NCI-H1092 (cell line): ENCODE measurements at places on chromosomes 12 and 14.

- DNase-seq, result no peak
These were observed 151.2 kb upstream of the C14orf180 start for GRCh38 chr14:104428333-104428851.

GRCh38 chr14:65229748-65230728 is 127.7 kb upstream of the MAX start:
- DNase-seq, result peak; percentile 92

DNA sequence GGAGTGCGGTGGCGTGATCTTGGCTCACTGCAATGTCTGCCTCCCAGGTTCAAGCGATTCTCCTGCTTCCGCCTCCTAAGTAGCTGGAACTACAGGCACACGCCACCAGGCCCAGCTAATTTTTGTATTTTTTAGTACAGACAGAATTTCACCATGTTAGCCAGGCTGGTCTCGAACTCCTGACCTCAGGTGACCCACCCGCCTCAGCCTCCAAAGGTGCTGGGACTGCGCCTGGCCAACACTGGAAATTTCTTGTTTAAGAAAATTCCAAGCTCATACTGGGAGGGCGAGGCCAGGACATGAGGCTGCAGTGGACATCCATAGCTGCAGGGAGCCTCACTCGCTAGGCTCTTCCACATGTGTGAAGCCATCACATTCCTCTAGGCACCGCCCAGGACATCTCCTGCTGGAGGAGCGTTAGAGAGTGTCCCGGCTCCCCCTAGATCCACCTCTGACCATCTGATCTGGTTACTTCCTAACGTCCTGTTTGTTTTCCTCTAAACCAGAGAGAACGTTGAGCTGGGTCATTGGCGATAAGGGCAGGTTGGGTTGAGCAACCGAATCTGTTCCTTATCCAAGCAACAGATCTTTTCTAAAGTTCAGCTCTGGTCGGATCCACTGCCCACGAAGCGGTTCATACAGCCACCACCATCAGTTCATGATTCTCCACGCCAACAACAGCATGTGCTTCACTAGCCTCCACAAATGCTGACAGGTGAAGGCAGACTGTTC is 108.2 kb upstream of the MED13L start:
- no peak for DNase-seq

GRCh38 chr12:106861984-106862916 is 87.8 kb downstream of the RIC8B start:
- DNase-seq, result no peak

- no peak for DNase-seq
These were observed 11.4 kb upstream of the AACS start for GRCh38 chr12:125053821-125054220.

GRCh38 chr12:102174117-102174516 is 23.5 kb downstream of the PMCH start:
- DNase-seq, result no peak

DNA sequence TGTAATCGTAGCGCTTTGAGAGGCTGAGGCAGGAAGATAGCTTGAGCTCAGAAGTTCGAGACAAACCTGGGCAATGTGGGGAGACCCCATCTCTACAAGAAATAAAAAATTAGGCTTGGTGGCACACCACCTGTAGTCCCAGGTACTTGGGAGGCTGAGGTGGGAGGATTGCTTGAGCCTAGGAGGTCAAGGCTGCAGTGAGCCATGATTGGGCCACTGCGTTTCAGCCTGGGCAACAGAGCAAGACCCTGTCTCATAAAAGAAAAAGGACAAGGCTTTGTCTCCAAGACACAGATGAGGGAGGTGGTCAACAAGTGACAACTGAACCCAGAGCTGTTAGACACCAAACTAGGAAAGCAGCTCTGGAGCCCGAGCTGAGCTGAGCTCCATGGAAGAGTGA is 14.5 kb upstream of the TAMALIN start:
- no peak for DNase-seq

GRCh38 chr14:65613131-65613650 is 200.7 kb downstream of the FUT8 start:
- DNase-seq, result no peak

GRCh38 chr12:64480148-64480547 is 28.2 kb downstream of the TBK1 start:
- DNase-seq, result no peak

- no peak for DNase-seq
These were observed 483.0 kb downstream of the DIO2 start for GRCh38 chr14:79728331-79728730.

DNA sequence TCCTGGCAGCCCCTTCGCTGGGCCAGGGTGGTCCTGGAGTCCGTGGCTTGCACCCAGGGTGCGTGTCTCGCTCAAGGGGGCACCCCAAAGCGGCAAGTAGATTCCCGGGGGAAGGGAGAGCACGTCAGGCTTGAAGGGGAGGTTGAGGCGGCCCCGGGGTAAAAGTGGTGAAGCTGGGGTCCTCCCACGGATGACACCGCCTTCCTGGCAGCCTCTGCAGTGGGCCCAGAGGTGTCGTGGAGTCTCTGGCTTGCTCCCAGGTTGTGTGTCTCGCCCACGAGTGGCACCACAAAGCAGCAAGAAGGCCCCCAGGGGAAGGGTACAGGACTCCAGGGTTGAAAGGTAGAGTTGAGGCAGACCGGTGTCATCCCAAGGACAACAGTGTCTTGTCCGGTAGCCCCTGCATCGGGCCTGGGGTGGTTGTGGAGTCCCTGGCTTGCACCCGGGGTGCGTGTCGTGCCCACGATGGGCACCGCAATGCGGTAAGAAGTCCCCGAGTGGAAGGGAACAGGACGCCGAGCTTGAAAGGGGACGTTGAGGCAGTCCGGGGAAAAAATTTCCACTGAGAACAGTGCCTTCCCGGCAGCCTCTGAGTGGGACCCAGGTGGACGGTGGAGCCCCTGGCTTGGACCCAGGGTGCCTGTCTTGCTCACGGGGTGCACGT is 158.0 kb upstream of the ALG10B start:
- DNase-seq, result no peak

DNA sequence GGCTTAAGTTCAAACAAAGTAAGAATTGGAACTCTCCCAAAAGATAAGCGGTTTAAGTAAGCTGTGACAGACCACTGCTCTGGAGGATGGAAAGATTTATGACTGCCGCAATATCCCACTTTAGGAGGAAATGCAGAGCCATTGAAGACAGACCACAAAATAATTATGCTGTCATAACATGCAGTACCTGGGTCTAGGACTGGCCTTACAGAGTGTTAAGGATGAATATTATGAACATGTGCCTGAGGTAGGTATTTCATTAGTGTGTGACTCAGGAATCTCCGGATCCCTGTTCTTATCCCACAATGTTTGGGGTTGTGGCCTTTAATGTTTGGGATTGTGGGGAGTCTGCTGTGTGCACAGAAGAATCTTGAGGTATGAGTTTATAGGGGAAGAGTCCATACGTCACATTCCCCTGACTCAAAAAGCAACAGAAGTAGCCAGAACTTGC is 114.9 kb downstream of the SAMD4A start:
- DNase-seq, result no peak

- DNase-seq, result no peak
These were observed 3.0 kb downstream of the ERBB3 start for GRCh38 chr12:56082967-56083366.

- DNase-seq, result no peak
These were observed 11.7 kb downstream of the COCH start for GRCh38 chr14:30885840-30886740.

DNA sequence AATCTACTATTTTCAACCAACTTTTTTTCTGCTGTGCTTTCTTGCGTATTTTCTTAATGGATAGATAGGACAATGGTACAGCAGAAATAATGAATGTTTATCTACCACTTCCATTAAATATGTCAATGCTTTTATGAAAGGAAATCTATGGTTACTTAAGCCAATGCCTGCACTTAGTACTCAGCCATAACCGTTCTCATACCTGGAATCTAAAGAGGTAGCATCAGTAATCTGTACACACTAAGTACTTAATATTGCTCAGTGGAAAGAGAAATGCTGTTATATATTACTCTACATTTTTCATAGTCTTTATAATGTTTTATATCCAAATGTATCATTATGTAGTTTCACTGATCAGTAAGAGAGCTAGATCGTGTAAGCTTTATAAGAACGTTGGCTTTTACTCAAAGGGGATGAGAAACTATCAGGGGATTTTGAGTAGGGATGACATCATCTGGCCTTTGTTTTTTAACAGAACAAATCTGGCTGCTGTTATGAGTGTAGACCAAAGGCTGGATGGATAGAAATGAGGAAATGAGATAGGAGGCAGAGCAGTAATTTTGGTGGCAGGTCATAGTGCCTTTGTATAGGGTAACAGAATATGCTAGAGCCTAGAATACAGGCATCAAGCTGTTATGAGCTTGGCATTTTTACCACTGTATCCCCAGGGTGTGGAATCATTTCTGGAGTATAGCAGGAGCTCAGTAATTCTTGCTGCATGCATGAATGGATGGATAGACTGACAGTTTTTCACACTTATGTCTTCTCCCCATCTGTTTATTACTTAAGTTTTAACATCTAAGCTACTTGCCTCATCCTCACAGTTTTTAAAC is 34.0 kb downstream of the ALG10B start:
- no peak for DNase-seq

GRCh38 chr12:127145929-127146789 is 1120.8 kb upstream of the TMEM132C start:
- DNase-seq, result no peak

DNA sequence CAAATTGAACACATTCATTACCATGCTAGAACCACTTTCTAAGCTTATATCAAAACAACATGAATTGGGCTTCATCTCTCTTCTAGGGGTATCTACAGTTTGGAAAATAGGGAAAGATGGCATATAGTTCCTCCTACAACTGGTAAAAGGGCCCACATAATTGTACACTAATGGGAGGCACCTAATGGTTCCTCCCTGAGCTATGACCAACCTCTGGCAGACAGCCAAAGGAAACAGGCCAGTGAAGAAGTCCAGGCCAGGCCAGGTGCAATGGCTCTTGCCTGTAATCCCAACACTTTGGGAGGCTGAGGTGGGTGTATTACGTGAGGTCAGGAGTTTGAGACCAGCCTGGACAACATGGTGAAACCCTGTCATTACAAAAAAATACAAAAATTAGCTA is 23.2 kb upstream of the APOF start:
- no peak for DNase-seq

GRCh38 chr14:35112641-35113040 is 9.1 kb downstream of the PPP2R3C start:
- no peak for DNase-seq

DNA sequence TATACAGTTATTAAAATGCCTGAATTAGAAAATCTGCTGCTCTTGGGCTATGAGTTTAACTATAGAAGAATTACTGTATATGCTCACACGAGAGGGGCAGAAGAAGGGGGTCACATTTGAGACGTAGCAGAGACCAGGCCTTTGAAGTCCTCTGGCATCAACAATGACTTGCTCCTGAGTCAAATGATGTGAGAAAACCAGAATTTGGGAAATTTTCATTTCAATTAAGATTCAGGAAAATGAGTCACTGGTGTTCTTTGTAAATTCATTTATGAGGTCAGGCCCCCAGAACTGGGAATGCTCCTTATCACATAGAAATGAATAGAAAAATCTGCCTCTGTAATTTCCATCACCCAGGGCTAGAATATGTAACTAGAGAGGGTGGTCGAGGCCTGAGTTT is 92.9 kb downstream of the APAF1 start:
- no peak for DNase-seq

GRCh38 chr12:118120579-118121363 is 15.2 kb upstream of the PEBP1 start:
- DNase-seq, result peak; percentile 23

- DNase-seq, result no peak
These were observed 113.5 kb downstream of the MNAT1 start for GRCh38 chr14:60848066-60848465.

DNA sequence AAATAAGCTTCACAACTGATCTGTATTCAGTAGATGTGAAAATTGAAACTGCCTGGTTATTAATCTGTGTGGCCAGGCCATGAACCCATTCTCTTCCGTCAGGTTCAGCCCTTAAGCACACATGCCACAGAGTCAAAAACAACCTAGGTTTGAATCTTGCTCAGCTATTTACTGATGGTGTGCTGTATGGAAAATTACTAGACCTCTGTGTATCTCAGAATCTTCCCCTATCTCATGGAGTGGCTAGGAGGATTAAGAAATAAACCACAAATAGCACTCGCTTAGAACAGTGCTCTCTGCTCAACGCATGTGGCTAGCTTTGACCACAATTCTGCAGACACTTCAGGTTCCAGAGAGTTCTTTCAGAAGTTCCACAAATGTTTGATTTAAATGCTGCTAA is 240.7 kb upstream of the PLEKHG7 start:
- DNase-seq, result no peak

- DNase-seq, result no peak
These were observed 94.5 kb downstream of the OTOGL start for GRCh38 chr12:80193865-80194264.

- DNase-seq, result no peak
These were observed 1.3 kb downstream of the AK7 start for GRCh38 chr14:96393071-96393691.

- no peak for DNase-seq
These were observed 252.7 kb downstream of the MED13L start for GRCh38 chr12:116024769-116025168.

DNA sequence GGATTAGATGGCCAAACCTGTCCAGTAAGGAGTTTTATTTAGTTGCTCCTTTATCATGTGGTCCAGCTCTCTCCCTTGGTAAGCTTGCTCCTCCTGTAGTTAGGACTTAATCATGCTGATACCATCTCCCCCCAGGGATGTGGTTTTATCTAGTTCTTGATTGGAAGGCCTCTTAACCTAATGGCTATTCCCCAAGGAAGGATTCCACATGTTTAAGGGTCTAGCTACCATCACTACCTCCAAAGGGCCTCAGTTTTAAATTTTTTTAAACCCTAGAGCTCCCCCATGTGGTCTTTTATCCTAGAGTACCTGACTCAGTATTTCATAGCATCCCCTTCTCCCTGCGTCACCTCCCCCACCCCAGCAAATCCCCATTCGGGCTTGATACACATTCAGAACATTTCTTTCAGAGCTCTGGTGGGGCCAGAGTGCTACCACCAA is 22.5 kb downstream of the MAP3K12 start:
- DNase-seq, result no peak

DNA sequence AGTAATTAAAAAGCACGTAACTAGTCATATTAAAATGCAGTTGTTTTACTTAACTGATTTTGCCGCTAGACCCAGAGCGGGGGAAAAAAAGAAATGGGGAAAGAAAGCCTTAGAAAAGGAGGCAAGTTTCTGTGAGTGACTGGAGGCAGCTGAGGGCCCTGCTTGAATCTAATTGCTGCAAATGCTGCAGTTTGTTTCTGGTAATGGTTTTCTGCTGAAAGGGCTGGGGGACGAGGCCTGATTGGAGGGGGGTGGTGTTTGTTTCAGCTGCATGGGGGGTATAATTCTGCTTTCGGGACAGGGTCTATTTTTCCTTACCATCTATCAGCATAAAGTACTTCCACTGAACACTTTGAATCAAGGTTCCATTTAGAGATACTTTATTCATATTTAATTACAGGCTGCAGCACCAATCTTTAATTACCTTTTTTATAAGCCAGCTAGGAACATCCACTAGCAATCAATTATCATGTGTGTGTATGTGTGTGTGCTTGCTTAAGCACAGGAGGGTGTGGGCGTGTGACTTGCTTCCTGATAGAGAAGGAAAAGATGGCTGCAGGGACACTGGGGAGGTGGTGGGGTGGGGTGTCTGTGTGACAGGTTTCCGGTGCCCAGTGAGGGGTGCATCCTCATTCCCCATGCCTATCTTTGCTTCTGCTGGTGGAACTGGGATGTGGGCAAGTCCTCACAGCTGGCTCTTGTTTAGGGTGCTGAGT is 83.4 kb downstream of the ADCK1 start:
- DNase-seq, result no peak
